ENCODE measurements at places on chromosomes 5 and 9.

DNA sequence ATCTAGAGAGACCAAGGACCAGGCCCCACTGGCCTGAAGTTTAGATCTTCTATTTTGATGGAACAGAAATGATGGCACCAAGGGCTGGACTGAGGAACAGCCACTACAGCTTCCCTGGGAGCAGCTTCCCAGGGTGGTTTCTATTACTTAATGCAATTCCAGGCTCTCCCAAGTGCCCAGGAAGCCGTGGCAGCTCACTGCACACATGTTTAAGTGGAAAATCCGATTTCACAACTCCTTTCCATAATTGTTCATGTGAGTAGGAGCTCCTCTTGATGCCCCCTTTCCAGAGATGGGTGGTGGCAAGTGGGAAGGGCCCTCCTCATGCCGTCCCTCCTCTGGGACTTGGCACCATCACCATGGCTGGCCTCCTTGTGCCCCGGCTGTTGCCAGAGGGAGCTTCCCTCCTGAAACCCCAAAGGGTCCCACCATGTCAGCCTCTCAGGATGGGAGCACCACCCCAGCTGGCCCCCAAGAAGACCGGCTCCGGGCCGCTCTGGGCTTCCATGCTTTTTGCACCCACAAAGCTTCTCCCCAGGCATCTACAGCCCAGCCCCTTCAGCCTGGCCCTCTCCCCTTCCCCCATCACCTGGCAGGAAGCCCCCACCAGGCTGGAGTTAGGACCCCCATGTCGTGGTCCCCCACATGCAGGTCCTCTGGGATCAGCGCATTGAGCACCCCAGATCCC, 9.1 kb upstream of the UBAC1 start:
- no peak for DNase-seq

GRCh38 chr5:124725040-124725434, 21.4 kb downstream of the ZNF608 start:
- no peak for DNase-seq

DNA sequence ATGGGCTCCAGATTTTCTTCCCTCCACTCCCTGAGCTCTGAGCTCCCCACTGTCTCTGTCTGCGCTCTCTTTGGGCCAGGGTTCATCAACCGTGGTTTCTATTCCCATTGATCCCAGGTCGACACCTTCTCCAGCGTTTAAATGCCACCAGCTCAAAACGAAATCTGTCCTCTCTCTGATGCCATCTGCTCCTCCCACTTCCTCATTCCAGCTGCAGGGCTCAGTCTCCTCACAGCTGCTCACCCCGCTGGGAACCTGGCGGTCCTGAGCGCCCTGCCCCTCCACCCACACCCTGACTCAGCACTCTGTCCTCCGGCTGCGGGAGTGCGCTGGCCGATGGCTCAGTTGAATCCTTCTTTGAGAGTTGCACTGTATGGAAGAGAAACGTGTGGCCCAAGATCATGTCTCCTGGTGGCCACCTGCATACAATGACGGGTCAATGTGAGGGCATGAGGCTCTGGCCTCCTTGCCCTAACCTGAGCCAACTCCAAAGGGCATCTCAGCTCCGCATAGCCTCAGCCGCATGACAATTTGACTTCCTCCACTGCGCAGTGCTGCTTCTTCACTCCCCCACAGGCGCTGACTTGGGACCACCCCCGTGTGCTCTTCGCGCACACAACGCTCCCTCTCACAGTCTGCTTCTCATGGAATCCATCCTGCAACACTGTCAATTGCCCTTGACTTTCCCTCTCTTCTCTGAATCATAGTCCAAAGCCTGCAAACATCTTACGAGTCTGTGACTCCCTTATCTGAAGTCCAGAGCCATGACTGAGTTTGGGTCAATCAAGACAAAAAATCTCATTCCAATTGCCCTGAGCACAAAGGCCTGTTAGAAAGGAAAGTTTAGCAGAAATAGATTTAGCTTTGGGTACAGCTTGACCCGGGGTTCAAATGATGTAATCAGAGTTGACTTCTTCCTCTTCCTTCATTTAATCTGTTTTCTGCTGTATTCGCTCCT, 82.4 kb downstream of the PTCH1 start:
- no peak for DNase-seq

GRCh38 chr9:137913132-137913531, 35.5 kb downstream of the CACNA1B start:
- no peak for DNase-seq

- DNase-seq, result no peak
Measured at GRCh38 chr5:133938929-133939328, 29.5 kb downstream of the C5orf15 start.

Data from activated CD4-positive, alpha-beta T cell treated with anti-CD3 and anti-CD28 coated beads, Interleukin-2, Interleukin-4, amounts not matched to agents 100 ng/mL and 50 ng/mL, durations not matched to agents 16 hours and 8 hours (primary cell).